Activated CD4-positive, alpha-beta T cell treated with anti-CD3 and anti-CD28 coated beads, Interleukin-2, Interleukin-6, amounts not matched to agents 100 ng/mL and 50 ng/mL, durations not matched to agents 16 hours and 8 hours (primary cell): ENCODE measurements at places on chromosomes 16 and 17.

DNA sequence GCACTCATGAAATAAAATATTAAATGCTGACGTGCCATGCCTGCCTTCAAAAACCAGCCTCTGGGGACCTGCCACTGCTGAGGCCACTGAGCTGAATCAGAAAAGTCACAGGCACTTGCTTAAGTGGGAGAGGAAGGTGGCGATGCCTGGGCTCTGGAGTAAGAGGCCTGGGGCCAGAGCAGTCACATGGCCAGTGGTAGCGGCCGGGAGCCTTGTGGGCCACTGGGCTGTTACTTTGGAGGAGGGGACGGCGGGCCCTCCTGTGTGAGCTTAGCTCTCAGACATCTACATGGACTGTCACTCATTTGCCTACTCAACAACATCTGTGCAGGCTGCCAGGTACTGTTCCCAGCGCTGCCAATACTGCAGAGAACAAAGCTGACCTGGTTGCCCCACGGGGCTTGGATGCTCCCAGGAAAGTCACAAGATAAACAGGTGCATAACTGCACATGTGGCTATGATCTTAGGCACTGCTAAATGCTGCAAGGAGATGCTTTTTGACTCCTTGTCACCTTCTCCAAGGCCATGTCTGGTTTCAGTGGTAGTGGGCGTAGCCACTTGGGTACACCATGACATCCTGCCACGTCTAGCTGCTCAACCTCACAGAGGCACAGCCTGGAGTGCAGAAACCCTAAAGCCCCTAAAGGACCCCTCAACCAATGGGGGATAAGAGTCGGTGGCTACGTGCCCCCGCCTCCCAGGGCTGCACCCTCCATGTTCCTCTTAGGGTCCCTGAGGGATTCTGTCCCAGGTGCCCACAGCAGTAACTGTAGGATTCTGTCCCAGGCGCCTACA, 11.6 kb downstream of the COTL1 start:
- no peak for DNase-seq

- peak; percentile 4 for DNase-seq
Measured at GRCh38 chr17:33292201-33292980, 704 bp downstream of the ASIC2 start.

- DNase-seq = no peak
Measured at GRCh38 chr16:22282254-22282892, 14.8 kb upstream of the POLR3E start.

GRCh38 chr17:32625971-32626370, 139.2 kb downstream of the CDK5R1 start:
- DNase-seq = no peak

- no peak for DNase-seq
Measured at GRCh38 chr16:64094992-64095634, 1026.8 kb downstream of the CDH11 start.

DNA sequence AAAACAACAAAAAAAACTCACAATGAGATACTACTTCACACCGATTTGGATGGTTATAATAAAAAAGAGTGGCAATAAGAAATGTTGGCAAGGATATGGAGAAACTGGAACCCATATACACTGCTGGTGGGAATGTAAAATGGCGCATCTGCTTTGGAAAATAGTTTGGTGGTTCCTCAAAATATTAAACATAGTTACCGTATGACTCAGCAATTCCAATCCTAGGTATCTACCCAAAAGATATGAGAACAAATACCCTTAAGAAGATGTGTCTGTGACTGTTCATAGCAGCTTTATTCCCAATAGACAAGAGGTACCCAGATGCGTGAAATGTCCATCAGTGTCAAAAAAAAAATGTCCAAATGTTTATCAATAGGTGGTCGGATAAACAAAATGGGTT, 7.2 kb downstream of the CPPED1 start:
- DNase-seq = no peak

- no peak for DNase-seq
Measured at GRCh38 chr17:27157898-27158297, 136.0 kb upstream of the WSB1 start.

GRCh38 chr17:58648236-58648635, 43.6 kb downstream of the TEX14 start:
- DNase-seq = no peak

- peak; percentile 89 for DNase-seq
Measured at GRCh38 chr17:50511058-50511457, 2.8 kb downstream of the MYCBPAP start.

GRCh38 chr16:66844342-66845079, at the start of gene CA7:
Gene CA7, plus strand, starts transcription at chr16:66844414. Its CDS starts 74 bp downstream, at chr16:66844488.
- no peak for DNase-seq

GRCh38 chr17:10126616-10127501, 71.5 kb downstream of the GAS7 start:
- DNase-seq = no peak

GRCh38 chr16:46688101-46688653, 801 bp downstream of the VPS35 start:
- DNase-seq = no peak

GRCh38 chr17:48510761-48511604, 19.8 kb downstream of the HOXB1 start:
- DNase-seq = peak; percentile 65

- no peak for DNase-seq
Measured at GRCh38 chr17:48497103-48497502, 33.7 kb downstream of the HOXB1 start.

DNA sequence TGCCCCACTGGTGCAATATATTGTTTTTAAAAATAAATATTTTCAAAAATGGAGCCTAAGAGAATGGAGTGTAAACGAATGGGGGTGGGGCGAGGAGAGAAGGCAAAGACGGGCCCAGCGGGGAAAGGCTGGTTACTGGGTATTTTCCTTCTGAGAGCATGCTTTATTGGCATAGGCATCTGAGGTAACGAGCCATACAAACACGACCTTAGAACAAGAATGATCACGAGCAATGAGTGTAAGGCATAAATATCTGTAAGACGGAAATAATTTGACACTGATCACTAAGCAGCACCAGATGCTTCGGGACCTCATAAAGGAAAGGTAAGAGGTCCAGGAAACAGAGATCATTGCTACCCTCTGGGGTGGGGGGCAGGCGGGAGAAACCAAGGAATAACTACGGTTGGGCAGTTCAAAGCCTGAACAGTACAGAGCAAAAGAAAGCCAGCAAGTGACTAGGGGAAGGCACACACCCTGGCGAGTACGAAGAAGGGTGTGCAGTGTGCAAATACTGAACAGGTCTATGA, 959 bp downstream of the SSH2 start:
- DNase-seq = peak; percentile 32

- DNase-seq = no peak
Measured at GRCh38 chr17:653724-654123, 60.9 kb downstream of the VPS53 start.

DNA sequence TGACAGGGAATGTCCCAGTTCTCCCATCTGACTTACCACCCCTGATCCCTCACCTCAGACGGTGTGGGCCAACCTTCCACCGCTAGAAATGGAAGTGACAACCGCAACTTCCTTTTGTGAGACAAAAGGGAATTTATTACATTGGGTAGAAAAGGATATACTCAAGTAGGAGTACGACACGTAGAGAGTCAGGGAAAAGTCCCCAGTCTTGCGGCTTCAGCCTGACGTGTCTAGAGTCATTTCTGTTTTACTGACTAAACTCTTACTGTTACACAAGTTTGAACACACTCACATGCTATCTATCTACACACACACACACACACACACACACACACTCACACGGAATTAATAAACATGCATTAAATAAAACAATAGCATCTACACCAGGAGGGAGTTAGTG, 178.9 kb downstream of the COPRS start:
- peak; percentile 66 for DNase-seq

DNA sequence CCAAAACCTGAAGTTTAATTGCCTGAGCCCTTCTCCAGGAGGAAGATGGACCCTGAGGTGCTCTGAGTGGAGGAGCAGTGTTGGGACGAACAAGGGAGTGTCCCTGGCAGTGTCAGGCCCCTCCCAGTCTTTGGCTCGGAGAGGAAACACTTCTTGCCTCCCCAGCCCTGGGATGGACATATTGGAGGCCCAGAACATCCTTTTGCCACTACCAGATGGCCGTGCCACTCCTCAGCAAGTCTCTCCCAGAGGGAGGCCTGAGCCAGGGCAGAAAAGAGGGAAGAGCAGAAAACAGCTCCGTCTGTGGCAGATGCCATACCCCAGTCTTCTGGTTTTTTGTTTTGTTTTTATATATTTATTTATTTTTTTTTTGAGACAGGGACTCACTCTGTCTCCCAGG, 91.5 kb upstream of the CRHR1 start:
- no peak for DNase-seq

DNA sequence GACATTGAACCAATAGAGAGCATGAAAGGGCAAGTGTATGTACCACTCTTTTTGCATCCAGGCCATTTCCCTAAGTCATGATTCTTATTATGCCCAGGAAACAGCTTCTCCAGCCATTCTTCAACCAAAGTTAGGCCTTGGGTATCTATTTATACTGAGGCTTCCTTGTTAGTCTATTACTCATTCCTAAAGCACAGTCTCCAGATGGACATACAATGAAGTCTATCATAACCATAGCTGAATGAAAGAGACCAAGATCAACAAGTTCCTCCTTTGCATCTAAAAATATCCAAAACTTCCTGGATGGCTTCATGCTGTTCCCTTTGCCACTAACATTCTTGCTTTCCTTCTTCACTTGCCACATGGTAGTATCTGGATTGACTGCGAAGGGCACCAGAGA, 265.9 kb downstream of the CDH8 start:
- DNase-seq = no peak

DNA sequence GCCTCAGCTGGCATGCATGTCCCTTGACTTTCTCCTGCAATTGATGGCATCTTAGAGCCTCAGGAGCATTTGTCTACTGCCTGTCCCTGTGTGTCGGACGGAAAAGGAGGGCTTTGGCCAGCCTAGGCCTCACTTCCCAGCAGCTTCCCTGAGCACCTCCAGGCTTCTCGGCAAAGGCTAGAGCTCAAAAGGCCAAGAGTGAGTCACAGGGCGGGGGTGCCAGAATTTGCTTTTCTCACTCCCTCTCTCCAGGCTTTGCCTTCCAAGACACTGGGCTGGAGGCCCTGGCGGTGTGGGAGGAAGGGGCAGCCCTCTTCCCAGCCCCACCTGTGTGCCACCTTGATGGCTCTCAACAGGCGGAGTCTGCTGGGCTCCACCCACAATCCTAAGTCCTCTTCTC, 107.3 kb upstream of the MAF start:
- DNase-seq = no peak

DNA sequence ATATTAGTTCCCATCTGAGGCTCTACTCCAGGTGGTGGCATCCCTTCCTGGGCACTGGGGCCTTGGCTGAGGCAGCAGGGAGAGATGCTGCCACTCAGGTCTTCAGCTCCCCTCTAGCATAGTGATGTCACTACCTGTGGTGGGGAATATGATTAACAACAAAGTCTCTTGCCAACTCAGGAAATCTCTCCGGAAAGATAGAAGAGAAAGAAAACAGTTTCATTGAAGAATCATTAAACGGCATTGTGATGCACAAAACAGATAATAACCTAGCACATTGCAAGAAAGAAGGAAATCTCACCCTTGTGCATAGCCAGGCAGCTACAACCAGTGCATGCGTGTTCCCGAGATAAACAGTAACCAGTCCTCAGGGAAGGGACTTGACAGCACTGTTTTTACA, 12.2 kb upstream of the ZNF267 start:
- DNase-seq = no peak

DNA sequence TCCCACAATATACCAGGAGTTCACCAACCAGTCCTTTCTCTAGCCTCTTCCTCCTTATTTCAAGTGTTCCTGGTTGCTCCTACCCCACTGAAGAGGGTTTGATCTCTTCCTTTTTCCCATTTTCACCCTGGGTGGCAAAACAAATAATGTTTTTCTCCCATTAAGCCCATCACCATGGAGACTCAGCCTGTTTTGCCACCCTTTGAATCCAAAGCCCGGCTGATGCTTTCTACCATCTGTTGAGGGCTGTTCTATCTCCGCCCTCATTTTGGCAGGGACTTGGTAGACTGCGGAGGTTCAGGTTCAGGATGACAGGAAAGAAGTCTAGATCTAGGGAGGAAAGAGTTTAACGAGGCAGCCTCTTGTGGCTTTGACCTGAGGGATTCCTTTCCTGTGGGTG, 2.6 kb downstream of the DNAH2 start:
- DNase-seq = no peak

DNA sequence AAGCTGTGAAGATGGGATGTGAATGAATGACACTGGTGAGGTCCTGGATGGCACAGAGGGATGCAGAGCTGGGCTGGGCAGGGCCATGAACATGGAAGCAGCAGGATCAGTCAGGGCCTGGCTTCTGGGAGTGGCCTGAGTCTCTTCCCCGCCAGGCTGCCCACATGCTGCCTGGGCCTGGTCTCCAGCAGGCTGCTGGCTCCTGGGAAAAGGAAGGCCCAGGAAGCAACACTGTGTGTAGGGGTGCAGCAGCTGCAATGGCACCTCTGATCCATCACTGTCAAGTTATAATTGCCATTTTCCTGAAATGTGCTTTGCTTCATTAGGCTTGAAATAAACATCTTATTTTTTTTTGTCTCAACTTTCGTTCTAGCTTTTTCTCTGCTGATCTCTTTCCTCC, 260.2 kb upstream of the N4BP1 start:
- DNase-seq = no peak

- no peak for DNase-seq
Measured at GRCh38 chr17:70157151-70157550, 12.2 kb upstream of the KCNJ2 start.

GRCh38 chr16:68487203-68487514, 38.9 kb upstream of the SMPD3 start:
- DNase-seq = no peak

GRCh38 chr17:50945779-50946222, 79.6 kb upstream of the TOB1 start:
- DNase-seq = no peak

- no peak for DNase-seq
Measured at GRCh38 chr16:12906271-12906670, 4.9 kb downstream of the SHISA9 start.

GRCh38 chr17:29837531-29837930, 92.5 kb downstream of the SSH2 start:
- no peak for DNase-seq

DNA sequence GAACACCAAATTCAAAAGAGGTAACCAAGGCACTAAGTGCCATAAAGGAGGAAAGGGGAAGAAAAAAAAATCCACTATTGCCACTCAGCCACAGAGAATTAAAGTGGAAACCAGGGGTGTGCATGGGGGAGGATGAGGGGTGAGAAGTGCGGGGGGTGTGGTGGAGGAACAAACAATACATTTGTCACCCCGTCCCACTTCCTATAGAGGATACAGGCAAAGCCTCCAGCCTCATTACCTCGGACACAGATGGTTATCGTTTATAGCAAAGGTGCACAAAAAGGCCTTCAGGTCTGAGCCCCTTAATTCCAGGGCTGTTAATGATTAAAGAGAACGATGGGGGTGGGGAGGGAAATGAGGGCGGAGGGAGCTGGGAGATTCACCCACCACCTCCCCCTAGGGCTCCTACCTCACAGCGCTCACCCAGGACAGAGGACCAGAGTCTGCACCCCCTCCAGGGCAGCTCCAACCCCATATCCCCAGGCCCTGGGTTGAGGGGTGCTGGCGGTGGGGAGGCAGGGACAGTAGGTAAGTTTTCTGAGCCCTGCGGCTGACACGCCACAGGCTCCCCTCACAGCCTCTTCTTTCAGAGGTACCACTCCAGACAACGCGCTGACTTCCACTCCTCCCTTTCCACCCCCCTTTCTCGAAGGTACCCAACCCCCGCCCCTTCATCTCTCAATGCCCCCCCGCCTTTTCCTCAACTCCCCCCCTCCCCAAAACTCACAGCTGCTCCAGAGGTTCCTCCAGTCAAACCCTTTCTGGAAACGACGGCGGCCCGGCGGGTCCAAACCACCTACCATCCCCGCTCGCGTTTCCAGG, 470 bp downstream of the DCUN1D3 start:
- DNase-seq = no peak
